ENCODE measurements at places on chromosomes 2 and 18.

GRCh38 chr2:100066246-100066645 is 76.1 kb downstream of the AFF3 start:
- DNase-seq, result no peak

DNA sequence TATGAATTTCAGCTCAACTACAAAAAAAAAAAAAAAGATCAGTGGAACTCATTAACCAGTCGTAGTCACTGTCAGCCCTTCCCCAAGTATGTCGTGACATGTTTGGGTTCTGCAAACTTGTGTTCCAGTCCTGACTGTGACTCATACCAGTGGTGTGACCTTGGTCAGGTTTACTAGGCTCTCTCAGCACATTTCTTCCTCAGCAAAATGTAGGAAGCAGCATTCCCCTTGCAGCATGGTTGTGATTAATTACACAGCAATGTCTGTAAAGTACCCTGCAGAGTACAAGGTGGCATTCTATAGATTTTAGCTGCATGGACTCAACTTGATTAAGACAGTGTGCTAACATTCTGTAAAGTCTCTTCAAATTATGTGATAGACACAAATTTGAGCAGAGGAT is 156.9 kb downstream of the LAMA1 start:
- no peak for DNase-seq

GRCh38 chr2:194103941-194104659 is 1552.9 kb upstream of the SLC39A10 start:
- no peak for DNase-seq

GRCh38 chr18:34600874-34601656 is 109.0 kb upstream of the DTNA start:
- no peak for DNase-seq

DNA sequence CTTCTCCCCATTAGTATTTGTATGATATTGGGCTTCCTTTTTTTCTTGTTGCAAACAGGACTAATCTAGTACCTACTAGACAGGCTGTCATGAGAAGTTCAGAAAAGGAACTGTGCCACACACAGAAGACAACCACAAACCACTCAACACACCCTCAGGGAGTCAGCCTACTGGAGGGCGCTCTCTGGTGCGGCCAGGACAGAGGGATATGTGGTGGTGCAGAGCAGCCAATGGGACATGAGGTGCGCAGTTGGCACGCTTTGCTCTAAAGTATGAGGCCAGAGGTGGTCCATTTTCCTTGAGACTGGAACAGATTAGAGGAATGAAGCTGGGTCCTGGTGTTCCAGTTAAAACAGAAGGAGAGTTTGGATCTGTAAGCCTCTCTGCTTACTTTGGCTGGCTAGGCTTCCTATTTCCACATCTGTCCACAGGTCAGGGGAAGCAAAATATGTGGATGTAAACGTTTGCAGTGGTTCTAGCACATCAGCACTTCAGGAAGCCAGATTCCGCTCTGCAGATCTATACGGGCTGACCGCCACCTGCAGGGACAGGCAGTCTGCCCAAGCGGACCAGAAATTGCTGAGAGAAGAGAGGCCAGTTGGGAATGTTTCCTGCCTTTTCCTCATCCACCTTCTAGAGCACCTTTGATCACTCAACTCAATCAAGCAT is 114.1 kb downstream of the GFPT1 start:
- no peak for DNase-seq

DNA sequence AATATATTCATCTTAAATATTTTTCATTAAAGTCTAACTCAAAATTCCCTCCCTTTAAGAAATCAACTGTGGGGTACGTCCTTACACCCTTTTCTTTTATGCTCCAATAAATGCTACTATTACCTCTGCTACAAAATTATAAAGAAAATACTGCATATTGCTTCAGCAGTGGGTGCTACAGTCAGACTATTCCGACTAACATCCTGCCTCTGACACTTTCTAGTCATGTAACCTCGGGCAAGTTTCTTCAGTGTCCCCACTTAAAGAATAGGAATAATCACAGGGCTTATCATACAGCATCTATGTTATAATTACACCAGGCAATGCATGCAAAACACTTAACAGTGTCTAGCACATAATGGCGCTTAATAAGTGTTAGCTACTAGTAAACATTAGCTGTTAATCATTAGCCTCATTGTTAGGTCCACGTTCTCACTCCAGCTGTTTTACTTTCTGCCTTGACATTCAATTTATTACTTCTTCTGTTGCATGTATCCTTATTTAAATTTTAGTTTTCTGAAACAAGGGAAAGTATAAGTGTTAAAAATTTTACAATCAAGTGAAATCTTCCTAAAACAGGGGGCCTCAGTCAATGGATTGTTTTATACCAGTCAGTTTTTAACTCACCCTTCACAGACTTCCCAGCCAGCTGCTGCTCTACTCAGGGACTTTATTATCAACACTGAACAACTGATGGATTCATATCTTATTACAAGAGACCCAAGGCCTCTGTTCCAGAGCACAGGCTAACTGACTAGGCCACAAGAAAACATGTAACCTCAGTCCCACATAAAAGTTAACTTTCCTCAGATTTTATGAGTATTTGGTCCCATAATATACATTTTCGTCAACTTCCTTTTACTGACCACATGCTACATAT is 54.0 kb downstream of the CLASP1 start:
- no peak for DNase-seq

DNA sequence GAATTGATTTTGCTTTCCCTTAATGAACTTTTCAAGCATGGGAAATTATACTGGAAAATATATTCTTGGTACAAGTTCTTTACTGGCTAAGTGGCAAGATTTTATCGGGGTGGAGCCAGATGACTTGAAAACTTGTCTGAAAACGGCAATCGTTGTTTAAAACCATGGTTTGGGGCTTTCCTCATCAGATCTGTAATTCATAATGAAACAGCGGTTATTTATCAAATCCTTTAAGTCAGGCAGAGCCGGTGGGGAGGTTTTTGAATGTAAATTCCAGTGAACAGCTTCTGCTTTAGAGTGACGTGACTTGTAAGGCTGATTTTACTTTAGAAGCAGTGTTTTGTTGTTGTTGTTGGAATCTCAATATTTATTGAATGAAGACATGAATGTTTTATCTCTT is 2.6 kb downstream of the SEC11C start:
- no peak for DNase-seq

DNA sequence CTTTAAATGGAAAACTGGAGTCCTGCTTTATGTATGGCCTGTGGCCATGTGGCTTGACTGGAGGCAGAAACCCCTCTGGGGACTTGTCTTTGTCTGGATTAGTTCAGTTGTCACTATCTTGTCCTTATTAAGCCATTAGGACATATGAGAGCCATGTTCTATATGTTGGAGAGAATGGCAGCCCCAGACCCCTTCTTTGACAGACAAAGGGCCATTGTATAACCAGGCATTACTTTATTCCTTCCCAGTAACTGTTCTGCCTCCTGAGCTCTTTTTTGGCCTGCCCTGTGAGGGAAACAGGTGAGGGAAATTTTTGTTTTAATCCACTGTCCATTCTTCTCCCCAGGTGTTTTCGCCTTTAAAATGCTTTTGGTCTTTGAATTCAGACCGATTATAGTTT is 43.3 kb downstream of the FSHR start:
- DNase-seq, result no peak

DNA sequence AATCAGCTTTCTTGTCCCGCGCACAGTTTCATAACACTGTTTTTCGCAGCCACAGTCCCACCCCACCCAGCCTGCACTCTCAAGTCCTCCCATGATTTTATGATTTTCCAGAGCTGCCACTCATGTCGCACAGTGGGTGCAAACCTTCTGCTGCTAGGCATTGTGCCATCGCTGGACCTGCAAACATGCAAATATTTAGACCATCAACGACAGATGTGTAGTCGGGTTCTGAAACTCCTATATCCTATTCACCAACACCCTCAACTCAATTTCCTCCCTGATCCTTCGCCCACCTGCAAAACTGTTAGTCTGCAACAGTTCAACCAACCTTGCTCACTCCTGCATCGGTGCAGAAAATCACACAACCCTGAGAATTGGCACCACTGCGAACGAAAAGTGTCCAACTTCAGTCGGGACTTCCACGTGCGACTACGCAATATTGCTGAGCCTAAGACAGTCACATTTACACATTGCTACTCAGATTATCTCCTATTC is 871 bp upstream of the ALS2 start:
- DNase-seq, result peak; percentile 41

DNA sequence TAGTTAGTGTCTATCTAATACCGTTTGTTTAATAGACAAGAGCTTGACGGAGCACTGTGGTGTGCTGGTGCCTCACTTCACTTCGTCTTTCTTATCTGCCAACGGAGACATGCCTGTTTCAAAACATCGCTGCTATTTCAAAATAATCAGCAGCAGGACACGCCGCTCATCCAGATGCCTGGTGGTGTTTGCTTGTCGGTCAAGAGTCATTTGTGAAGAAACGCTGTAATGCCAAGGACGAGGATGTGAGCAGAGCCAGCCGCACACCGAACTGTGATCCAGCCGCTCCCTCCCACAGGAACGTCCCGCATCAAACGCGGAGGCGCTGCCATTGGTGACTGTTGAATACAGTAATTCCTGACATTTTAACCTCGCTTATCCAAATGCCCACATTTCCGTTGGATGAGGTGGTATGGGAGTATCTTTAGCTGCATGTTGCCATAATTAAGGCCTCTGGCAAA is 432.4 kb downstream of the FBXO15 start:
- no peak for DNase-seq

DNA sequence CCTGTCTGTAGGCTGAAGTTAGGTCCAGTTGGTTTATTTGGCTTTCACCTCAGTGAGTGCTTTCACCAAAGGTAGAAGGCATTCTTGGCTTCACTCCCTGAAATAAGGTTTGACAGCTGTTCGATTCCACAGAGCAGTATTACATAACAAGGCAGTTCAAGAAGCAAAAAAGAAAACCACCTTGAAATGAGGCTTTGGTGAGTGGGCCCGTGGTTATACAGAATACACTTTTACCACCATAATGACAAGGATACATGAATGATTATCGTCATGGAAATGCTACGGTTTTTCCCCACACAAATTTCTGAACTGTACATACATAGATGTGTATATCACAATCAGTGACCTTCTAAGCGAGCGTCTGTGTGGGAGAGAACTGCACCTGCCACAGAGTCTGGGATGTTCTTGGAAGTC is 80.0 kb upstream of the CHRNA1 start:
- DNase-seq, result no peak

DNA sequence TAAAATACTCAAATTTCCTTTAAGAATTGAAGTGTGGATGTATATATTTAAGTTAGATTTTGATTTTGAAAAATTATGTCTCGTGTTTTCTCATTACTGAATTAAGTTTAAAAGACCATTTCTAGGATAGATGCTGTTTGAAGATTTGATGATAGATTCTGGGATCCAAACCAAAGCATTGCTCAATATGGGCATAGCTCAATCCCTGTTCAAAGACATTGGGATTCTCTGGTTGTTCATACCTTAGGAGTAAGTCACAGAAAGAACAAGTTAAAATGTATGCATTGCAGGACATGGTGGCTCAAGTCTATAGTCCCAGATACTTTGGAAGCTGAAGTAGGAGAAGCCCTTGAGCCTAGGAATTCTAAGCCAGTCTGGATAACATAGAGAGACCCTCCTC is 622.3 kb downstream of the ADCYAP1 start:
- no peak for DNase-seq

GRCh38 chr2:37005118-37005868 is 39.0 kb upstream of the STRN start:
- DNase-seq, result no peak

DNA sequence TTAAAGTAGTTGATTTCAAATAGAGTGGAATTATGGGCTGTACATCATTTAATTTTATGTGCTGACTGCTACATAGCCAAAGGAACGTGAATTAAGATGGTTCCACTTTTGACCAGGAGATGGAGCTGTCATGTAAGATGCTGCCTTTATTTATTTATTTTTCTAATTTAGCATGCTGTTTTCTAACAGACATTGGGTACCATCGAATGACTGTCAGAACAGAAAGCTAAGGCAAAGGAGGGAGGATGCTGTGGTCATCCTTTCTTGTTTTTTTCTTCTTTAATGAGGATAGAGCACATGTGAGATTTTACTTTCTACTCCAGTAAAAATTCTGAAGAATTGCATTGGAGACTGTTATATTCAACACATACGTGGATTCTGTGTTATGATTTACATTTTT is at the start of gene SCN2A:
Gene SCN2A, plus strand, starts transcription at position 185 of the 400 bp plus-strand sequence. CDS start 56,410 bp downstream, outside the sequence.
- DNase-seq, result no peak

DNA sequence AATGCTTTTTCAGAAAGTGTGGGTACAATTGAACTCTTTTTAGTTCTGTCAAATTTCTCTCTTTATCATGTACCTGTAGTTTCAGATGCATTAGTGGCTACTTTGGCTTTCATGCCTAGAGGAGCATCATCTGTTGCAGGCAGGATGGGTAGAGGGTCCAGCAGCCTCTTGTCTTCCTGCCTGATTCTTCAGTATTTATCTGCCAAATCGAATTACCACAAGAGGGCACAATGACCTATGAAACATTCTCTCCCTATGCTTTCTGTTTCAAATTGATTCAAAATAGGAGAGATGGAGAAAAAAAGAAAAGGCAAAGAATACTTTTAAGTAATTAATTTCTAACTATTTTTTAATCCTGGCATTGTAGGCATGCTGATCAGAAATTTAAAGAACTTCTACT is 477.2 kb downstream of the TRIB2 start:
- no peak for DNase-seq

DNA sequence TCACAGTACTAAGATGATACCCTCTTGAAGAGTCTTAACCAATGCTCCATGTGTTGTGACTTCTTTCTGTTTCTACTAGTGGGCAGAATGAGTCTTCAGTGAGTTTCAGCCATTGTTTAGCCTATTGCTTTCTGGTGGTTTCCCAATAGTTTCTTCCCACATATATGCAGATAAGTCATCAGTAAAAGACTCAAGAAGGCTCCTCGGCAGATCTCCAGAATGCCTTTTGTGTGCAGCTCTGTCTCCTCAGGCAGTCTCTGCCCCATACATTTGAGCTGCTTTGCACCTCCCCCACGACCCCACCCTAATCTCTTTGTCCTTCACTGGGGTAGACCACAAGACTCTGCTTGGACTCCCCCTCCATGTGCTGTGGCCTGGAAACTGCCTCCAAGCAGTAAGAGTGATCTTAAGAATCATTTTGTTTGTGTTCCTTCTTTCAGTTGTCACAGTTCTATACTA is 71.6 kb upstream of the CHRNA1 start:
- DNase-seq, result no peak

GRCh38 chr2:11876889-11877288 is 130.5 kb downstream of the LPIN1 start:
- DNase-seq, result no peak

GRCh38 chr2:9247786-9248185 is 41.2 kb downstream of the ASAP2 start:
- no peak for DNase-seq

- DNase-seq, result no peak
These were observed 28.1 kb downstream of the PTPN2 start for GRCh38 chr18:12855916-12856315.

GRCh38 chr2:60725466-60725865 is 30.6 kb upstream of the PAPOLG start:
- DNase-seq, result no peak

DNA sequence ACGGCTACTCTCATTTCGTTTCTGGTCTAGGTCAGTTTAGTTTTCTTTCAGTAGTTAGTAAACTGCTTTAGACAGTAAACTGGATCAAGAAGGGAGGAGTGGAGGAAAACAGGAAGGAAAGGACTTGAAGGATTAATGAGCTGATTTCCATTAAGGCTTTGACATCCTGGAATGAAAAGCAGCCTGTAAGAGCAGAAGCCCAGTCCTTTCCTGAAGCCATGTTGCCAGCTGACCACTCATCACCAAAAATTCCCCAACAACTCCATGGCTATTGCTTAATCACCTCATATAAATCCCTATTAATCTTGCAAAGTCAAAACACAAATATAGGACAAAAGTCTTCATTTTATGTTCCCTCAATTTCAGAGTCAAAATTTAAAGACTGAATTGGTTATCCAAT is 113.7 kb upstream of the ZFP36L2 start:
- DNase-seq, result no peak
